Stimulated activated CD8-positive, alpha-beta memory T cell treated with anti-CD3 and anti-CD28 coated beads, Interleukin-7, amount 100 ng/mL, for 4 hours (primary cell): ENCODE measurements at places on chromosomes 12 and 14.

- DNase-seq, result no peak
Measured at GRCh38 chr12:69000540-69001243, 67.7 kb upstream of the CPM start.

DNA sequence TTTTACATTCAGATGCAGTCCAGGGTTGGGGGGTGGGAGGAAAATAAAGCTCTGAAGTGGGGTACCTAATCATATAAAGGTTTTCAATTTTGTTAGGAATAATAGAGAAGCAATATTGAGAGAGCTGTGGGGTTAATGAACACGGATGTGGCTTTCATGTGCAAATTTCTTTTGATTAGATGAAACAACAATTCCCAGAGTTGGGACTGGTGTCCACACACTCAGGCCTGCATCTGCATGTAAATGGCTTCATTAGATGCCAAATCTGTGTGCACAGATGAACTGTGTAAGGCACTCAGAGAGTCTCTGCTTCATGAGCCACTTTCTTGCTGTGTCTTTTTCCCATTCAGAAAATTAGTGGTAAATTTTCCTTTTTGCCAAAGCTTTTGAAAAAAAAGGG lies 377.1 kb upstream of the NOVA1 start:
- DNase-seq, result no peak

GRCh38 chr12:71599210-71599609 lies 64.4 kb downstream of the ZFC3H1 start:
- no peak for DNase-seq

- no peak for DNase-seq
Measured at GRCh38 chr14:96194657-96195431, 9.8 kb upstream of the BDKRB2 start.
